Right ventricle myocardium inferior (tissue), 1 donor: ENCODE measurements at places on chromosomes 5 and 9. TPM values are rescaled to one million over a fixed set of nuclear protein-coding genes. Genes with fewer than 3 reads are reported as not detected.
A peak's percentile ranks its signal among the peaks of the same experiment; 100 is the strongest.

Gene CCDC152
- total RNA-seq: 1.4 TPM

Gene DPM2
- 11.9 TPM for total RNA-seq

Gene HAUS6
- 6.0 TPM for total RNA-seq

Gene SERF1B
- total RNA-seq: 34.9 TPM

GRCh38 chr9:2595973-2596372, 25.6 kb upstream of the VLDLR start:
- no peak for DNase-seq

DNA sequence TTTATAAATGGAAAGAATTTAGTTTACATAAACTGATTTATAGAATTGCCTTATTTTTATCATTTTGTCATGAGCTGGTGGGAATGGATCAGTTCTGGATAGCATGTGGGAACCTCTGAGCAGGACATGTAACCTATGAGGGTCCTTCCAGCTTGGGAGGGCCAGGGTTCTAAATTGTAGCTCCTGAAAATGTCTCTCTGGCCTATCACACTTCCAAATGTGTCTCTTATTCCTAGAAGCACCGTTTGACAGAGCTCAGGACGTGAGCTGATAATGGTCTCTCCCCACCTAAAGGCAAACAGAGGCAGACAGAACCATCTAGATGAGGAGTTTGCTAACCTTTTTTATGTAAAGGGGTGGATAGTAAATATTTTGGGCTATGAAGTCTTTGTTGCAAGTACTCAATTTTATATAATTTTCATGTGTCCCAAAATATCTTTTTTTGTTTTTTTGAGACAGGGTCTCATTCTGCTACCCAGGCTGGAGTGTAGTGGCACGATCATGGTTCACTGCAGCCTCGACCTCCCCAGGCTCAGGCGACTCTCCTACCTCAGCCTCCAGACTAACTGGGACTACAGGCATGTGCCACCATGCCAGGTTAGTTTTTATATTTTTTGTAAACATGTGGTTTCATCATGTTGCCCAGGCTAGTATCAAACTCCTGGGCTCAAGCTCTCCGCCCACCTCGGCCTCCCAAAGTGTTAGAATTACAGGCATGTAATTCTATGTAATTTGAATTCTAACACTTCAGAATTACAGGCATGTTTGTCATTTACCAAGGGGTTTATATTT, 4.0 kb downstream of the TRAF1 start:
- no peak for DNase-seq

- DNase-seq: no peak
Observed at GRCh38 chr9:84322828-84323227, 17.7 kb downstream of the SLC28A3 start.

DNA sequence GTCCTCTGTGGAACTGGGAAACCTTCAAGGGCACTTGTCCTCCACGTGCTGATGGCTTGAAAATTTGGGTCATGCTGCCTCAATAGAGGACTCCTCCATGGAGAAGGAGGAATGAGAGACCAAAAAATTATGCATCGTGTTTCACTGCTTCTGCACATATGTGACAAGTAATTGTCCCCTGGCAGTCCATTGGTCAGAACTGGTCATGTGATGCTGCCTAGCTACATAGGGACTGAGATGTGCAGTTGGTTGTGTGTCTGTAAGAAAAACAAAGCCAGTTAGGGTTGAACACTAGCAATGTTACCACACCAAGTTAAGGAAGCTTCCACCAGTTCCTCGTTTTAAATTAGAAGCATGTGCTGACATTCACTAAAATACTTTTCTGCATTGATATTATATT, 201.9 kb upstream of the ANKH start:
- no peak for DNase-seq

- no peak for DNase-seq
Observed at GRCh38 chr5:93874491-93874890, 133.1 kb upstream of the POU5F2 start.

- DNase-seq: peak; percentile 15
Observed at GRCh38 chr9:135122316-135122715, 34.8 kb downstream of the OLFM1 start.

GRCh38 chr5:120396186-120396585, 67.9 kb upstream of the PRR16 start:
- DNase-seq: no peak

DNA sequence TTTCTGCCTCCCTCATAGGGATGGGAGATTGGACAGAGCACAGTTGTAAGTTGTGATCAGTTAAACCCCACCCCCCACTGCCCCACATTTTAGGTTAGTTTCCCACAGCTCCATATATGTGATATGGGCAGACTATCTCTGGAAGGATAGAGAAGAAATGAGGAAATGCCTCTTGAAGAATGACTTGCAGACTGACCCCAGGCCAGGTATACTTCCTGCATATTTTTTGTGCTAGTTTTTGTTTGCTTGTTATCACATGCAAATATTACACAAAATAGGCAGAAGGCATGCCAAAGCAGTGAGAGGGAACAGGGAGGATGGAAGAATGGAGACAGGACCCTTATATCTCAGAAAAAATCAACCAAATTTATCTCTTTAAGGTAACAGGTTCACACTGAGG, 10.1 kb upstream of the GLRX start:
- no peak for DNase-seq

GRCh38 chr9:18493451-18493993, 19.6 kb downstream of the ADAMTSL1 start:
- no peak for DNase-seq

GRCh38 chr5:147519380-147519779, 9.5 kb upstream of the DPYSL3 start:
- DNase-seq: no peak

DNA sequence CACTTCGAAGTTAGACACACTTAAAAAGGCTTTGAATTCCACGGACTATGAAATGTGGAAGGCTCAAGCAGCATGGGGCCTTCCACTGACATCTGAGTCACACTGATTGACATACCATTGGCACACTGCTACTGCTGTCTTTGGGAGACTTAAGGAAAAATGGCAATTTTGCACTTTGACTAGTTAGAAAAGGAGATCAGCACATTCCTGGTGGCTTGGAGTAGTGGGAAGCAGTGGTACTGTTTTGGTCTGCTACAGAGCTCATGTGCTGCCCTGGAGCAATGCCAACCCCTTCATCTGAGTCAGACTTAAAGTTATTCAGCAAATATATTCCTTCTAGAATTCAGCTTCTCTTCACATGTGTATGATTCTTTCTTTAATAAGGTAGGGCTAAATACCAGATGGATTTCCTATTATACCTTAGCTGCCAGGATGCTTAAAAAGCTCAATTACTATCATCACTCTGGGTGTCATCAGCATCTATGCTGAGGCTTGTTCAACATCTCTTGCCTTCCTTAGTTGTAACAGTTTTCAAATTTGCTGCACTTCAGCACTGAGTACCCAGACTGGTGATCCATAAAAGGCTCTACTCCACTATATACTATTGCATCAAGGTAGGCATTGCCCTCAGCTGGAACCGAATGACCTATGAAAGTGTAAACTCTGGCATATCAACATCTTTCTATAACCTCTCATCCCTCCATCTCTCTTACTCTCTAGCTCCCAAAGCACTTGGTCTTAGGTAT, 42.3 kb upstream of the MOCS2 start:
- no peak for DNase-seq

- DNase-seq: no peak
Observed at GRCh38 chr5:144048259-144048856, 122.1 kb downstream of the YIPF5 start.

- DNase-seq: peak; percentile 88
Observed at GRCh38 chr5:54774281-54775170, 210.9 kb downstream of the ESM1 start.

DNA sequence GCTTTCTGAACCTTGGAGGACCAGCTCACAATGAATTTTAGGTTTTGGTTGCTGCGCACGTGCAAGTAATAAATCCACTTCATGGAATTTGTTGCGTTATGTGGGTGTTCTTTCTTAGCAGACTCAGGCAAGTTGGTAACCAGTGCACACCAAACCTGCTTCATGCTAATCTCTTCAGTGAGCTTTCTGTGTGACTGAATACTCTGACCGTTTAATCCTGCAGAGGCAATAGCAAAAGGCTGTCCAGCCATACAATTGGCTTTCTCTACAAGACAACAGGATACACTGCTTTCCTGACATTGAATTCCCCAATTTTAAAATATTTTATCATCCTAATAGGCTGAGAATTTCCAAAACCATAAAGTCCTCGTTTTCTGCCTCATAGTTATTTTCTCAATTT, 10.3 kb downstream of the UGT3A2 start:
- DNase-seq: no peak

DNA sequence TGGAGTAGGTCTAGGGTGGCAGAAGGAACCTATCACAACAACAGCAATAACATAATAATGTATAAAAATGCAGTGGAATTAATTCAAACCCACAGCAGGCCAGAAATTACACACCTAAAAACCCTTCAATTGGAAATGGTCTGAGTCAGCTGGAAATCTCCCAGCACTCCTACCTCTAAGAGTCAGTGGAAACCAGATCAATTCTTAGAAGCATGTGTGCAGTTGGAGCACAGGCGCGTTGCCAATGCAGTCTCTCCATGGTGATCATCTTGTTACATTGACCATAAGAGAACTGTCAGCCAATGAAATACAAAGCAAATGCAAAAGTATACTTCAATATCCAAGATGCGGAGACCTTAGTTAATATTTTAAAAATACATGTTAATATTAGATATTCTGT, 15.1 kb upstream of the CSNK1G3 start:
- peak; percentile 64 for DNase-seq

DNA sequence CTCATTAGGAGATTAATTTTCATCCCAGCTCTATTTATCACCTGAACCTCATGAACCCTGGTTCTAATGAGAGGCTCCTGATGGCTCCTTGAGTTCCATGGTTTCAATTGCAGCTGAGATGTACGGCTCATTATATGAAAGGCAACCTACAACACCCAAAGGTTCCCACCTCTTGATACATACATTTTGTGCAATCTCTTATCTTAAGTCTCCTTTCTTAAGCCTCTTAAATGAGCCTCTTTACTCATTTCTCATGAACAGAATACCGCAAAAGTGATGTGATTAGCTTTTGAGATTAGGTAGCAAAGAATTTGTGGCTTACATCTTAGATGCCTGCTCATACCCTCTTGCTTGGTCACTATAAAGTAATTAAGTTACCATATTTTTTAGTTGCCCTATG, 1964.0 kb upstream of the CDH6 start:
- no peak for DNase-seq

DNA sequence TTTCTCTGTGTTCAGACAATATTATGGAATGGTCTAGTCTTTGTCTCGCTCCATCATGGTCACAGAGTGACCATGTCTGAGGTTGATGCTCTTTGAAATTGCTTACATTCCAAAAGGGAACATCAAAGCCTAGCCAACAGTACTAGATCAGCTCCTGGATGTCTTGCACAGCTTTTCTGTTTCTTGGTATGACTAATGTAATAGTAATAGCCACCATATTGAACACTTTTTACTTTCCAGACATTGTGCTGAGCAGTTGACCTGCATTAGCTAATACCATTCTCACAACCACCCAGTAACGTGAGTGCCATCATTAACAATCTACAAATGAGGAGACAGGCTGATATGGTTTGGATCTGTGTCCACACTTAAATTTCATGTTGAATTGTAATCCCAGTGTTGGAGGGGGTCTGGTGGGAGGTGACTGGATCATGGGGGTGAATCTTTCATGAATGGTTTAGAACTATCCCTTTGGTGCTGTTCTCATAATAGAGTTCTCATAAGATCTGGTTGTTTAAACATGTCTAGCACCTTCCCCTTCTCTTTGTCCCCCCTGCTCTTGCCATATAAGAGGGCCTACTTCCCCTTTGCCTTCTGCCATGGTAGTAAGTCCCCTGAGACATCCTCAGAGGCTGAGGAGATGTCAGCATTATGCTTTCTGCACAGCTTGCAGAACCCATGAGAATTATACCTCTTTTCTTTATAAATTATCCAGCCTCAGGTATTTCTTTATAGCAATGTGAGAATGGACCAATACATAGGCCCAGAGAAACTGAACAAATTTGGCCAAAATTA, 577.5 kb upstream of the CLINT1 start:
- no peak for DNase-seq

DNA sequence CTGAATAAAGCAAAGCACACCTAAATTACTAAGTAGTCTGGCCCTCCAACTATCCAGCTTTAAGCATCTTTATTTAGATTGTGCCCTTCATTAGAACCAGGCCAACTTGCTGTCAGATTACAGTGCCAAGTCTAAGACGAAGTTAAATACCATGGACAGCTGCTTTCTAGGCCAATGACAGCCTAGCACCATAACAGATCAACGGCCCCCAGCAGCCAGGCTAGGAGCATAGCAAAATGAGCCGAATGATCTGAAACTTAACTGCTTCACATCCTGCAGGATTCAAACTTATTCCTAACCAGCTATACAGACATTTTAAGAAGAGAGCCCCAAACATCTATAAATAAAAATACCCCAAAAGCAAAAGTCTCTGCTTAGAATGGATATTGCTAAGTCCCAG, 6.8 kb downstream of the SLC24A2 start:
- DNase-seq: no peak

GRCh38 chr9:89887286-89887685, 282.5 kb downstream of the GADD45G start:
- DNase-seq: no peak

DNA sequence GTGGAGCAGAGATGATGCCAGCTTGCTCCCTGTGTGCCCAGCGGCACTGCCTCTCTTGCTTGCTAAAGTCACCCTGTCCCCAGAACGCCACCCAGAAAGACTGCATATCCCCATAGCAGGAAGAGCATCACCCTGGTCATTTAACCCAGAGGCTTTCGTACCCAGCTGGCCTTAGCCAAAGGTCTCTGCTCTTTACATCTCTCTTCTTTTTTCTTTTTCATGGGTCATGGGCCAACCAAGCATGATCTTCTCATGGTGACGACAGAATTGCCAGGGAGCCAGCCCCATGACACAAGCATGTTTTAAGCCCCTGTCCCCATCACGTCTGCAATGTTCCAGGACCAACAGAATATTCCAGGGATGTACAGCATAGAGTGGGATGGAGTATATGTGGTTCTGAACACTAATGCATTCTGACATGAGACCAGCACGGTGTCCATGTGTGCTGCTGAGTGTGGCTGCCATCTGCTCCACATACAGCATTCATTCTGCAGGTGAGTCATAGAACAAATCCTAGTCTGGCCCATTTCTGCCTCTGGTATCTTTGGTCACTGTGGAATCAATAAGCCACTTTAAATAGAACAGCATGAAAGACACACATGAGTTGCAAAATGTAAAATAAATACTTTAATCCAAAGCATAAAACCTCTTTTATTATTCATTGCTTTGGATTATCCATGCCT, 203.0 kb downstream of the MED10 start:
- DNase-seq: no peak

DNA sequence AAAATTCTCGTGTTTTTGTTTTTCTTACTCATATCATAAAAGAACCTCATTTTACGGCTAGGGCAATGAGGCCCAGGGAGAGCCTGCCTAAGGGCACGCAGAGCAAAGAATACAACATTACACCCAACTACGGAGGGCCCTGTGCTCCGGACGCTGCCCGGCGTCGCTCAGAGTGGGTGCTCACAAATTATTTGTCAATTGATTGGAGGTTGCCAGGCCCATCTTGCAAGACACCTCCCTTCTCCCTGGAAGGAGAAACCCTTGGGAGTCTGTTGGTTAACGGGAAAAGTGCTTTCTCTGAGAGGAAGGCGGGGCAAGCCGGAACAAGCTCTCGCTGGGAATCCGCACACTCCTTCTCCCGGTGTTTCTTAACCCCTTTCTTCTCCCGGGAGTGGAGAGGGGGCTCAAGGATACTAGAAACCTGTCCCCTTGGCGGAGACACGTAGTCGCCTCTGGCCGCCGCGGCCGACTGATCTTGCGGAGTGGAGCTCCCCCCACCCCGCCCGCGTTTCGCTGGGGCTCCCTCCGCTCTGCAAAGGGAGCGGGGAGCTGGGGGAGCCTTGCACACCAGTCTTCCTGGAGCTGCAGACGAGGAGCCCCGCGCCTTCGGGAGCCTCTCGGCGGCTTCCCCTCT, 599.3 kb upstream of the SGCD start:
- DNase-seq: peak; percentile 73
